A549 (cell line): ENCODE measurements at places on chromosomes 16 and 17. TPM values are rescaled to one million over a fixed set of nuclear protein-coding genes. Genes with fewer than 3 reads are reported as not detected.

HOXB8 gene
- 4.6 to 5.8 TPM (median 4.7 TPM) in 3 replicates for polyA plus RNA-seq

SERPINF2 gene
- polyA plus RNA-seq, result 2.4 to 2.9 TPM (median 2.7 TPM) in 3 replicates

TAT gene
- 0.03 to 0.06 TPM (median 0.05 TPM) in 3 replicates for polyA plus RNA-seq

NRN1L gene
- not detected in 3 replicates for polyA plus RNA-seq

CRHR1 gene
- 0.12 TPM in 1 of 3 replicates, not detected in the others for polyA plus RNA-seq

ELMO3 gene
- 1.3 to 1.5 TPM (median 1.4 TPM) in 3 replicates for polyA plus RNA-seq

ASGR1 gene
- 1.0 to 1.6 TPM (median 1.6 TPM) in 3 replicates for polyA plus RNA-seq

ASB16 gene
- 0.12 to 0.16 TPM (median 0.15 TPM) in 3 replicates for polyA plus RNA-seq

LITAF gene
- 197 to 227 TPM (median 218 TPM) in 3 replicates for polyA plus RNA-seq

TNFRSF17 gene
- polyA plus RNA-seq, result not detected in 3 replicates

ANKRD40CL gene
- polyA plus RNA-seq, result 0.13 TPM in 1 of 3 replicates, not detected in the others

BIRC5 gene
- polyA plus RNA-seq, result 93.5 to 116 TPM (median 109 TPM) in 3 replicates

KAT2A gene
- 64.0 to 74.6 TPM (median 68.1 TPM) in 3 replicates for polyA plus RNA-seq
